ENCODE measurements at places on chromosomes 16 and 17.

- no peak for DNase-seq
Measured at GRCh38 chr17:17231621-17232302, 5.2 kb downstream of the FLCN start.

DNA sequence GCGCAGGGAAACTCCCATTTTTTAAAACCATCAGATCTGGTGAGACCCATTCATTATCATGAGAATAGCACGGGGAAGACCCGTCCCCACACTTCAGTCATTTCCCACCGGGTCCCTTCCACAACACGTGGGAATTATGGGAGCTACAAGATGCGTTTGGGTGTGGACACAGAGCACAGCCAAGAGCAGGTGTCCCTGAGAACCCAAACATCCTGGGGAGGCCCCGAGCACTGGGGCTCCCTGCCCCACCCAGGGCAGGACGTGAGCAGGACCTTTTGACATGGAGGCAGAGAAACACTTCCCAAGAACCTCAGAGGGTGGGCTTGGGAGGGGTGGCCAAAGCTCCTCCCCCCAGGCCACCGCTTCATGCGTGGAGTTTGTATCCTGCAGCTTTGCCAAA lies 89.9 kb upstream of the DNAH17 start:
- DNase-seq, result no peak

DNA sequence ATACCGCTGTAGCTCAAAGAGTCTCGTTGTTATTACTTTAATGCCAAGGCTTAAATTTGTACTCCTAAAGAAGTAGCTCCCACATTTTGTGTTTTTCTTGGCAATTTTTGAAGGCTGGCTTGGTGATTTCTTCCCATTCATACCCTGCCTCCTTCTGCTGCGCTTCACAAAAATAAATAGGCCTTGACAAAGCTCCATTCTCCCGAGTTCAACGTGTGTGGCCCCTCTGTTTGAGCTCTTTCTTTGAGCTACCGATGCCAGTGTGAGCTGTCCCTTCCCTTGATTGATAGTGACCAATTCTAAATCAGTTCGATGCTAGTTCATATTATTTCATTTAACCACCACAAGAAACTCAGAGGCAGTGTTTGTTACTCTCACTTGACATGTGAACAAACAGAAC lies 96.8 kb downstream of the MAP2K6 start:
- DNase-seq, result no peak

DNA sequence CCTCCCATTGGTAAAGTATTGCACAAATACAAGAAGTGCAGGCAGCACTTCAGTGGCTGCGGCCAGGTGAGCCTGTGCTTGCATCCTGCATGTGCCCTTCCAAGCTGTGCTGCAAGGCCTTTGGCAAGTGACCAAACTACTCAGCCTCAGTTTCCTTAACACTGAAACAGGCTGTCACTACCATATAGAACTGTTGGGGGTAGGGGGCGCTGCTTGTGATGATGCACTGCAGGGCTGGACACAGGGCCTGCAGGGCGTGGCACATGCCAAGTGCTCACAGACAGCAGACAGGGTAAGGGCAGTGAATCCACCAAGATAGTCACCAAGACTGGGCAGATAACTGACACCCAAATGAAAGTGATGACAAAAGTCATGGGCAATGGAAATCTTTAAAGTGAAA lies 65.6 kb upstream of the SREBF1 start:
- no peak for DNase-seq

GRCh38 chr16:58455750-58456149 lies 44.2 kb upstream of the NDRG4 start:
- no peak for DNase-seq

GRCh38 chr17:34892461-34893249 lies 68.6 kb downstream of the CCT6B start:
- DNase-seq, result no peak

GRCh38 chr16:13733561-13733960 lies 186.4 kb upstream of the ERCC4 start:
- DNase-seq, result no peak

DNA sequence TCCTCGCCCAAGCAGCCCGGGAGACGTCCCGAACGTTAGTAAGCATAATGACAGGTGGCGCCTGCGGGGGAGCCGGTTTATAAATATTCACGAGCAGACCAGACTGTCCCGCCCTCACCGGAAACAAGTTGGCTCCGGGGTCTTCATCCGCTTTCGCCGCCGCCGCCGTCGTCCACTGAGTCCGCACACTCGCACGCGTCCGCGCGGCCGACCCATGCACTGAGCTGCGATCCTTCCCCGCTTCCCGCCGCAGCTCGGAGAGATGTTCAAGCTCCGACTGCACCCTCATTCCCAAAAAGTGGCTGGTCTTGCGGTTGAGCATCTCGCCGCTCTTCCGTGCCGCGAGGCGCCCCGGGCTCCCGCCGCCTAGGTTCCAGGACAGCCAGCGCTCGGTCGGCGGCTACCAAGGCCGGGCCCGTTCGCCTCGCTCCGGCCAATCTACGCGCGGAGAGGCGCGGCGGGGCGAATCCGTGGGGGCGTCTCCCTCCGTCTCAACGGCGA lies 385 bp downstream of the CFAP119 start:
- DNase-seq, result no peak

DNA sequence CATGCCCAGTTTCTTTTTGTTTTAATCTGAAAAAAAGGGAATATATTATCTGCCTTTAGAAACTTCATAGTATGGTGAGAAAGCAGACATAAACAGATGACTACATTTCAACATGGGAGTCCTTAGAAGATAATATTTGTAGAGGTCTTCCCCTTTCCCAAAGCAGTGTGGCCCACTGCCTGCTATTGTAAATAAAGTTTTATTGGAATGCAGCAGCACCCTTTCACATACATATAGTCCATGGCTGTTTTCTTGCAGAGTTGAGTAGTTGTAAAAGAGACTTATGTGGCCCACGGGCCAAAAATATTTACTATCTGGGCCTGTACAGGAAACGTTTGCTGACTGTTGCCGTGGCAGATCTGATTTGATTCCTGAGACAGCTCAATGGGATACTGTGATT lies 8.5 kb downstream of the KATNIP start:
- DNase-seq, result no peak

- no peak for DNase-seq
Measured at GRCh38 chr16:73794994-73795393, 501.6 kb upstream of the PSMD7 start.

GRCh38 chr16:72812672-72813071 lies 235.3 kb downstream of the ZFHX3 start:
- no peak for DNase-seq

- DNase-seq, result no peak
Measured at GRCh38 chr17:59520251-59520650, 45.2 kb upstream of the DHX40 start.

DNA sequence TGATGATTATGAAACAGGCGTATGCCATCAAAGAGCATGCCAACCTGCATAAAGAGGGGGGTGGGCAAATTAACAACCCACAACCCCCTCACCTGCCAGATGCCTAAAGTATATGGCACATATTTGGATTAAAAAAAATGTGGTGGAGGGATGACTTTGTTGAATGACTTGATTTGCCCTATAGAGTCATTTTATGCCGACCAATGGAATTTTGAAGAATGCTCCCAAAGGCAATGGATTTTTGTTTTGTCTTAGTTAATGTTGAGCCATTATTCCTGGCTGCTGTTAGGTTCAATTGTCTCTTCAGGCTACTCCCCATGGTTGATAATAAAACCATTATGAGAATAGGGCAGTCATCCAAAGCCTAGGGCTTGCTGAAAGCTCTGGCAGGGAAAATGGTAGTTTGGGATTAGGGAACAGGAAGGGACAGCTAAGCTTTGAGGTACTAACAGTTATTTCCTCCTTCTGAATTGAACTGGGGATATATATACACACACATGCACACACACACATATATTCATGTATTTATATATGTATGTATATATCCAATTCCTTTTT lies 5.8 kb upstream of the CHCT1 start:
- no peak for DNase-seq

DNA sequence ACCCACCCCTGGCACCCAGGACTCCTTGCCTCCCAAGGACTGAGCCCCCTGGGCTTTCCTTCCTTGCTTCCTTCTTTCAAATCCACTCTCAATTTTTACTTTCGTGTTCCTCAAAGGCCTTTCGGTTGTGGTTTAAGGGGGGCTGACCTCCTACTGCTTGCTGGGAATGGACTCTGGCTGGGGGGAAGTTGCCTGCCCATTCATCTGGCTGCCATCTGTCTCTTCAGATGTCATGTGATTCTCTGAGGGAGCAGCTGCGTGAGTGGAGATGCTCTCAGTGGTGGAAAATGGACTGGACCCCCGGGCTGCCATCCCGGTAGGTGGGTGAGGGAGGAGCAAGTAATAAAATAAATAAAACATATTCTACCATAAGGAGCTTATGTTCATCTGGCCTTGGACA lies 93.8 kb upstream of the RPRML start:
- peak; percentile 30 for DNase-seq

- peak; percentile 4 for DNase-seq
Measured at GRCh38 chr16:1870365-1871082, 1.4 kb downstream of the MEIOB start.

DNA sequence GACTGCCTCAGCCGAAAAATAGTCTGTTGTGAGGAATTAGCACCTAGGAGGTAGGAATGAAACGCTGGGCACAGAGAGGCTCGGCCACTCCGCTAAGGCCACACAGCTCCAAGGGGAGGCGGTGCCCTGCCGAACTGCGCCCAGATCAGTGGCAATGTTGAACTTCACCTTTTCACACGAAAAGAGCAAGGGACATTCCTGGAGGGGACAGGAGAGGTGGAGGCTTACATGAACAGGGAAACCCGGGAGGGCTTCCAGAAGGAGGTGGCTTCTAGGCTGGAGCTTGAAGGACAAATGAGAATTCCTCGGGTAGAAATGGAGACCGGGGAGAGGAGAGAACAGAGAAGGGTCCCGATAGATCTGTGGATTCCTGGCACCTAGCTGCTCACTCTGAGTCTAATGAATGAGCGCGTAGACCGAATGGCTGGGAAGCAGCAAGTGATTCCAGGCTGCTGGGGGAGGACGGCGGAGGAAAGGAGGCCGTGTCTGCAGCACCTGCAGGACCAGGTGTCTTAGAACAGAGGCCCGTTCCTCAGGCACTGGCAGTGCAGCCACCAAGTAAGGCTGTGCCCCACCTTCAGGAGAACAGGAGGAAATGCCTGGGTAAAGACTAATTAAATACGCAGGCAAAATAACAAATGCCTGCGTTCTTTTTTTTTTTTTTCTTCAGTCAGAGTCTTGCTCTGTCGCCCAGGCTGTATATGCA lies 722 bp upstream of the SLC38A10 start:
- DNase-seq, result no peak

DNA sequence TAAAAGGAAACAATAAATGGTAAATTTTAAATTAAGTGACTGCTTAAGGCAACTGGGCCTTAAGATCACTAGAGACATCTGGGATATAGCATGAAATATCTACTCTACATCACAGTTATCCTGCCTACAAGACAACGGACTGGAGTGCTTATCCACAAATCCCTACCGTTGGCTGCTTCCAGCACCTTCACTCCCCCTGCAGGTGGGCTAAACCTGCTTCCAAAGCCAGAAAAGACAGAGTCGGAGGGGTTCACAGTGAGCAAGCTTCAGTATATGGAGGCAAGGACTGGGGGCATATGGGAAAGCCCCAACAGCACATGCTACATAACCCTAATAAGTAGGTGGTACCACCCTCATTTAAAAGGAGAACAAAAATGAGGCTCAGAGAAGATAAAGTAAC lies 45.3 kb downstream of the GRIN2A start:
- no peak for DNase-seq

GRCh38 chr16:50572700-50573099 lies 24.5 kb downstream of the NKD1 start:
- no peak for DNase-seq

- no peak for DNase-seq
Measured at GRCh38 chr17:55155856-55156560, 108.8 kb upstream of the HLF start.

DNA sequence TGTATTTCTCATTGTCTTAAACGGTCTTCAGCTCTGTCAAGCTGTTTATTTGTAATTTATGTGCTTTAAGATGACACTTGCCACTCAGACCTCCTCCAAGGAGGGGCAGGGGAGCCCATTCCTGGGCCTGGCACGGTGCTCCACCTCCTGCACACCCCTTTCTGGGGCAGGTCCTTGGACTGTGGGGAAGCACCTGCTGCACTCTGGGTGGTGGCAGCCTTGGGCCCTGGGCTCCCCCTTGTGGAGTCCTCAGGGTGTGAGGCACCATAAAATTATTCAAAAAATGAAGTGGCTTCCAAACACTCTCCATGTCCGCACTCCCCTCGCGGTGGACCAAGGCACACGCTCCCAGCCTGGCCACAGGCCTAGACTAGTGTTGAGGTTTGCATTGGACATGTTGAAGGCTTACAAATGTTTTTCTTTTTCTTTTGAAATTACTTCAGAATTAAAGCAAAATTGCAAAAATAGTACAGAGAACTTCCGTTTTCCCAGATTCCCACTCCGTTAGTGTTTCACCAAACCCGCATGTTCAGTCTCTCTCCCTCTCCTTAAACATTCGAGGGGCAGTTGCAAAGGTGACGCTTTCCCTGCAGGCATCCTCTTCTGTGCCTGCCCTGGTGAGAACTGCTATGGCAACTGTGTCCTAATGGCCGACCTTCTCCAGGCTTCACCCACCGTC lies 32.4 kb downstream of the FOXK2 start:
- no peak for DNase-seq

DNA sequence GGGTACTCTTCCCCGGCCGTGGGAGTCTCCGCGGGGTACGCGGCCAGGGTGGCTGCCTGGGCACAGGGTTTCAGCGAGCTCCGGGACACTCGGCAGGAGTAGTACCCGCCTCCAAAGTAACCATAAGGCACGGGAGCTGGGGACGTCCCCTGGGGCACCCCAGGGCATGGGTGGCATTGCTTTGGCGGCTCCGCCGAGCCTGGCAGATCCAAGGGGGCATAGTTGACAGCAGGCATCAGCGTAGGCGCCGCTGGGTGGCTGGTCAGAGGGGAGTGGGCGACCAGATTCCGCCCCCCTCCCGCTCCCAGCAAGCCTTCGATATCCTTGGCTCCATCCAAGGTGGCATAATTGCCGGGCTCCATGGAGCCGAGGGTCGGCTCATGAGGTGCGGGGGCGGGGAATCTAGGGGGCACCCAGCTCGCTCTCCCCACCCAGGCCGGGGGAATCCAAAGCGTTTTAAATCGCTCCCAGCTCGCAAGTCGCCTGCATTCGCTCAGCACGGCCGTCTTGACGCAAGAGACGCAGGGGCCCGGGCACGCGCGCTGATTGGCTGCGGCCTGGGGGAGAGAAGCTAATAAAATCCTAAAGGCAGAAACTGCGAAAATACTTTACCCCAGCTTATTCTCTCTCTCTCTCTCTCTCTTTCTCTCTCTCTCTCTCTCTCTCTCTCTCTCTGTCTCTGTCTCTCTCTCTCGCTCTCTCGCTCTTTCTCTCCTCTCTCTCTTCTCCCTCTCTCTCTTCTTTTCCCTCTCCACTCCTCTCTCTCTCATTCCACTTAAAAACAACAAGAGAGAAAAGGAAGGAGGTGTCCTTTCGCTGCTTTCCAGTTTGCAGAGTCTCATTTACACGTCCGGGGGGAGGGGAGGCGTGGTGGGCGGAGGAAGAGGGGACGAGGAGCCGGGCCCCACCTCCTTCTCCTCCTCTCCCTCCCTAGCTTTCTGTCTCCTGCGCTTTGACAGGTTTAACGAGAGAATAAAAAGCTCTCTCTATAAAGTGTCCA lies at the start of gene HOXB13:
HOXB13 (minus strand) TSS at position 519 of the 1,000 bp plus-strand sequence; CDS start at position 362, 157 bp downstream.
- no peak for DNase-seq
